A549 (cell line): ENCODE measurements at places on chromosomes 4 and X.
A peak's percentile ranks its signal among the peaks of the same experiment; 100 is the strongest.

- peak; percentile 41 for DNase-seq
Observed at GRCh38 chr4:184825896-184826690, at the start of gene ACSL1. Gene ACSL1 (minus strand): TSS chr4:184825968. CDS start chr4:184803514, 22,454 bp downstream.

GRCh38 chr4:174449944-174450785 is 72.1 kb downstream of the HPGD start:
- DNase-seq: no peak

DNA sequence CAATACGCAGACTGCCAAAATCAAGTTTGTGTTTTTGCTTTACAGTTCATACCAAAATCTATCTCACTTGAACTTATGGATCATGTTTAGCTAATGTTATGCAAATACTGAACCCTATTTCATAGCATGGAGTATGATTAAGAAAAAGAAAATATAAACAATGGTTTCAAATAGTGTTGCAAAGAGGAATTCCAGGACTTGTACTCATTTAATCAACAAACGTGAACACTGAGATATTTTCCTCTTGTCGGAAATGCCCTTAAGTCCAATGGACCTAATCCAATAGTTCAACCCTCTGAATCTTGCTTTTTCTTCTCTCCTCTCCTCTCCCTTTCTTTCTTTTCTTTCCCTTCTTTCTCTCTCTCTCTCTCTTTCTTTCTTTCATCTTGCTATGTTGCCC is 30.8 kb downstream of the RASL11B start:
- DNase-seq: no peak

DNA sequence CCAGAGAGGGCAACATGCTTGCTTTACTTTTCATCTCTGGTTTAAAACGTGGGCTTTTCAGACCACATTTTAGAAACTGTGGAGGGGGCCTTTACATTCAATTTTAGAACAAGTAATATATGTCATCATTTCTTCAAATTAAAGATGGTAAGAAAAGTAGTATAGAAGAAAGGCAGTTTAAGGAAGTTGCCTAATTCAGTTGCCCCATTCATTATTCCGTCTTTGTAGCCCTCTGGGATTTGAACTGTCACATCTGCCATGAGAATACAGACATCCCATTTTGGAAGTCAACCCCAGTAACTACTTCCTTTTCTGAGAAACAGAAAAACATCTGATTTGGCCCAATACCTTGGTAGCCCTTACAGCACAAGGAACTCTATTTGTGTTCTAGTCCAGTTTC is 61.2 kb downstream of the PASD1 start:
- no peak for DNase-seq

- DNase-seq: peak; percentile 69
Observed at GRCh38 chr4:112234952-112235609, 3.5 kb downstream of the AP1AR start.

DNA sequence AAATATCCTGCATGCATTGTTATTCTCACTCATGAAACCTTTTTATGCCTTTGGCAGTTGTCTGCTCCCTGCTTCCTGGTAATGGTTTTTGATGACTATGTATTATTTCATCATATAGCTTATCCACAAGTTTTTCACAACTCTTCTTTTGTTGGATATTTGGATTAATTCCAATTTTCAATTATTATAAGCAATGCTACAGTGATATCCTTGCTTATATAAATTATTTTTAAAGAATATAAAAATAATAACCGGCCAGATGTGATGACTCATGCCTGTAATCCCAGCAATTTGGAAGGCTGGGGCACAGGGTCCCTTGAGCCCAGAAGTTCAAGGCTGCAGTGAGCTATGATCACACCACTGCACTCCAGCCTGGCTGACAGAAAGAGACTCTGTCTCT is 47.0 kb downstream of the ASIC5 start:
- DNase-seq: no peak

DNA sequence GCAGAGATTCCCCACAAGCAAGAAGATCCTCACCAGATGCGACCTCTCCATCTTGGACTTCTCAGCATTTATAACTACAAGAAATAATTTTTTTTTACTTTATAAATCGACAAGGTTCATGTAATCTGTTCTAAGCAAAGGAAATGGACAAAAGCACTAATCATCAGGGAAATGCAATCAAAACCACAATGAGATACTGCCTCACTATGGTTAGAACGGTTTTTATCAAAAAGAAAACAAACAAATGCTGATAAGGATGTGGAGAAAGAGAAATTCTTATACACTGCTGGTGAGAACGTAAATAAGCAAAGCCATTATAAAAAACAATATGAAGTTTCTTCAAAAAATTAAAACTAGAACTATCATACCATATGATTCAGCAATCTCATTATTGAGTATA is 1382.6 kb downstream of the ARAP2 start:
- no peak for DNase-seq

DNA sequence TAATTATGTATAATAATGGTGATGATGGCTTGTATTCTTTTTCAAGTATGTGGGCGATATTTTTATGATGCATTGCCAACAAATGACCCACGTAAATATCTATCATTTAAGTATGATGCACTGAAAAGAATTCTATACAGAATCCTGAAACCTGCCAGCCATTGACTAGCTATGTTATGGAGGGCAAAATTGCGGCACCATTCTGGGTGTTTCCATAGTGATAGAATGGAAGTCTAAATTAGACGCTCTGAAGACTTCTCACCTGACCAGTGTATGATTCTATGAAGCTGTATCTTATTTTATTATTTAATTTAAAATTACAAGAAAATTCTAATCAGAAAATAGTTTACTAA is 677 bp upstream of the CENPC start:
- DNase-seq: no peak

- DNase-seq: no peak
Observed at GRCh38 chr4:71268166-71268565, 70.7 kb upstream of the SLC4A4 start.

- no peak for DNase-seq
Observed at GRCh38 chrX:136318156-136318555, 17.4 kb downstream of the ADGRG4 start.

- no peak for DNase-seq
Observed at GRCh38 chr4:173735049-173735448, 205.0 kb upstream of the HAND2 start.

DNA sequence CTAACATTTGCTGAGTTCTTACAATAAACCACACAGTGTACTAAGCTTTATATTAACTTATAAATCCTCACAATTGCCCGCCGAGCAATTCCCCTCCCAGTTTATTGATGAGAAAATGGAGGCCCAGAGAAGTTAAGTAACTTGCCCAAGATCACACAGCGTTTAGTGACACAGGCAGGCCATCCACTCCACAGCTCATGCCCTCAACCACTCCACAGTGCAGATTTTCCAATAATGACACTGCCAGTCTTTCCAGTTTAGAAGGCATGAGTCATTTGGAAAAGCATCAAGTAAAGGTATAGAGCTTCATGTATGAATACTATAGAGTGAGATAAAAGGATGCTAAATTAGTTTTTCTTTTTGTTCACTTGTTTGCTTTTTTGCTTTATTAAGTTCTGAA is 208.5 kb downstream of the CAMK2D start:
- DNase-seq: no peak

GRCh38 chr4:70640192-70640591 is 11.6 kb downstream of the ENAM start:
- no peak for DNase-seq

DNA sequence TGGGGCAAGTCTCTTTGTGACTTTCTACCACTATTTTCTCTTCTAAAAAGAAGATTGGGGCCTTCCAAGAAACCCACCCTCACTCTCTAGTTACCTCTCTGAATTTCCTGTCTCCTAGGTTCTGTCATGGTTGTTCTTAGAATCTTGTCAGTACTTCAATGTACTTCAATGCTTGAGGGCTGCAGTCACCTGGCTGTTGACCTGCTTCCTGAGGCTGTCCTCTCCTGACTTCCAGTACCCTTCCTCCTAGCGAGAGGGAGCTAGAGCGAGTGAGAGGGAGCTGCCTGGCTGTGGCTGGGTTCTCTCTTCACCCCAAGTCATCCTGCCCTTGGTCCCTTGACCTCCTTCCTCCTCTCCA is 17.7 kb downstream of the CD99L2 start:
- DNase-seq: no peak

GRCh38 chr4:104919406-104919805 is 227.3 kb upstream of the TET2 start:
- no peak for DNase-seq

DNA sequence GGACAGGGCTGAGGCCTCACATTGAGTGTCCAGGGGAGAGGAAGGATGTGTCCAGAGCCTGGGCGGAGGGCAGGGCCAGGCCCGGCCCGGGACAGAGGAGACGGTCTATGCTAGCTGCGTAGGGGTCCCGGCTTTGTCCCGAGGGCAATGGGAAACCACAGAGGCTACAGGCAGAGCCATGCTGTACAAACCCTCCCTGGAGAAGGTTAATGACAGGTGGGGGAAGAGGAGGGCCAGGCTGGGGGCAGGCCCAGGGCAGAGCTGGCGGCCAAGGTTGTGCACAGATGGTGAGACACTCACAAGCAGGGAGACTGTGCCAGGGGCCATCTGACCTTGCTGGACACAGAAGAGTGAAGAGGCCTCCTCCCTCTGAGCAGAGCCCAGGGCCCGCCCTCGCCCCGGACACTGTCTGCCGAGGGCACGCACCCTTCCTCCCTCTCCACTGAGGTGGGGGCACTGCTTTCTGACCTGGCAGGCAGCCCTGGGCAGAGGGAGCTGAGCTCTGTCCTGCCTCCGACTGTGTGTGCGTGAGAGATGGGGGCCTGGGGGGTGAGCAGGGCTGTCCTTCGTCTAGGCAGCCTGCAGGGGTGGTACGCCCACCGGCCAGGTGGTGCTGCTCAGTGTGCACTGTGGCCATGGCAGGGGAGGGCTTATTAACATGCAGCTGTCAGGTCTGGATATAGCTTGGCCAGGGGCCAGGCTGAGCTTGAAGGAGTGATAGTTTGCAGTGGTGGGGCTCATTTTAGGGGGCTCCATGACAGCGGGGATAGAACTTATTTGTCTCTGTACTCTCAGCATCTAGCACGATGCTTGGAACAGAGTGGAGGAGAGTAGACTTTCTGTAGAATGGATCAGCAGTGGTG is 75.7 kb upstream of the LRPAP1 start:
- DNase-seq: no peak

DNA sequence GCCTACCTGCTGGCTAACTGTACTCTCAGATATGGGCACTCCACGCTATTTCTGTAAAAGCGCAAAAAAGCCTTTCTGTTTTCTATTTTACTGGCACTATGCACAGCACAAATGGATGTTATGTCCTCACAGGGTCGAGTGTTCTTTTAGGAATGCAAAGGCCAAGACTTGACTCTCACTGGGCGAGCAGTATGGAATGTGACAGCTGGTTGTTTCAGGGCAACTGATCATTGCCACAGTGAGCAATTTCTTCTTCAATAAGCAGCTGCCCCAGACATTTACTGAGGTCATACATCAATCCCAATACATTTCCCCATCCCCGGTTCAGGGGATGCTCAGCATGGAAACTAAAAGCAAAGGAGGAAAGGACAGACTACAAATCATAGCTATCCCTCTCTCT is 58.2 kb downstream of the PDE5A start:
- no peak for DNase-seq

- DNase-seq: peak; percentile 10
Observed at GRCh38 chr4:158722291-158722916, 792 bp downstream of the PPID start.

DNA sequence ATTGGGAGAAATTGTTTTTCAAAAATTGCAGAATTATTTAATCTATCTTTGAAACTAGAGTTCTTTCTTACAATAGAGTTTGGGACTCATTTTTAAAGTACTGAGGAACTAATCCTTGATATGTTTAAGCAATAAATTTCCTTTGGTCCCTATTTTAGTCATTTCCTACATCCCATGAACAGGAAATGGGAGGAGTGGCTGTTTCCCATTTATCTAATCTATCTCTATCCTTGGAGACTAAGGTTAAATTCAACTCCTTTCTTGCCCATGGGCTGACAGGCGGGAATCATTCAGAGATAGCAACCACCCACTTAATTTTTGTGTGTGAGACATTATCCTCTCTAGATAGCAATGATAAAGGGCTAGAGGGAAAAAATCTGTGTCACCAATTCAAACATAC is 131.6 kb upstream of the EMCN start:
- DNase-seq: no peak

DNA sequence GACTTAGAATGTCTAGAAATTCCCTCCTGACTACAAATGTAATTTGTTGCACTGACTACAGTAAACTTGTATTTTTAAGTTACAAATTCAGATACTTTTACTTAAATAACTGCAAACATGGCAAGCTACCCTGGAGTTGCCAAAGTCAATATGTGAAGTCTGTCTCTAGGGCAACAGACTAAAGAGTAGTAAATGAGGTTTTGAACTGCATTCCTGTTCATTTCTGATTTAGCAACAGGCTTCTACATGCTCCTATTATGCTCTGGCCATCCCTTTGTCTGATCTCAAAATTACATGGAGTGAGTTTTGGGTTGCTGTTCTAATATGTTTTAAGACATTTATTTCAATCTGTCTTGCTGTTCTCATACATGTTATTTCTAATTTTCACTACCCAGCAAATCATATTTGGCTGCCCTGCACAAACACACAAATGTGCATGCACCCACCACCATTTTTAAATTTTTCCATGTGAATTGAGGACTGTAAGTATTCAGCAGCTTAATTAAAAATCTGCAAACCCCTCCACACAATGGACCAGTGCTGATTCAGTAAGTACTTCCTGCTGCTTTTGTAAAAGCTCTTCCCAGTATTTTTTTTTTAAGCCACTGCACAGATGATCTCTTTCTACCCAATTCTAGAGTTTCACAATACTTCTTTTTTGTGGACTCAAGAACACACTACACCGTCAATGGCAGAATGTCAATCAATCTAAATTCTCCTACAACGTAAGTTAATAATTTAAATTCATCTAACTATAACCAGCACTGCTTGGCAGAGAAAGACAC is 26.7 kb downstream of the SH3RF1 start:
- peak; percentile 32 for DNase-seq

GRCh38 chrX:134236626-134237614 is at the start of gene CCDC160:
Gene CCDC160 (plus strand): TSS chrX:134237182. CDS start chrX:134244801, 7,619 bp downstream.
- peak; percentile 7 for DNase-seq

- DNase-seq: no peak
Observed at GRCh38 chrX:75989806-75990590, 182.9 kb upstream of the PBDC1 start.

GRCh38 chr4:52852041-52852440 is 10.1 kb upstream of the RASL11B start:
- DNase-seq: no peak

DNA sequence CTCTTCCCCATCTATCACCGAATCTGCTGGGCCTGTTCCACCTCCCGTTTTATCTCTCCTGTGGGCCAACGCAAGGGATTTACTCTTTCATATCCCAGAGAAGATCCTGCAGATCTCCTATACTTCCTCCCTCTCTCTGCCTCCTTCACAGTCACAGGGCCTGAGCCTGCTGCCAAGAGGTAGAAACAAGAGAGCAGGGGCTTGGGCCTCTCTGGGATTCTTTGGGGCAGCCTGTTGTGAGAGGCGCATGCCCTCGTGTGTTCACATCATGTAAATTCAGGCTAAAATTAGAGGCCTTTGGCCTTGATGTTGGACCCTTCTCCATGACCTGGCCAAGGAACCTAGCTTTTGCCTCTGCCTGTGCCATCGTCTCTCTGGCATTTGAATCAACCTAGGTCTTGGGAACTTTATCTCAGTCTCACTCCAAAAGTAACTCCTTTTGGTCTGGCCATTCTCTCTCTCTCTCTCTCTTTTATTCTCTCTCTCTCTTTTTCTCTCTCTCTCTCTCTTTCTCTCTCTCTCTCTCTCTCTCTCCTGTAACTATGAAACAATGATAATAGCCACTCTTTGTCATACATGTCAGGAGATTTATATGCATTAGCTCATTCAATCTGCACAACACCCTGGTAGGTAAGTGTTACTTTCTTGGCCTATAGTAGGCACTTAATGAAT is 20.0 kb upstream of the EFNB1 start:
- no peak for DNase-seq

- no peak for DNase-seq
Observed at GRCh38 chr4:153520801-153521329, 54.7 kb downstream of the TMEM131L start.
